ENCODE measurements at places on chromosomes 7 and 10.
A peak's percentile ranks its signal among the peaks of the same experiment; 100 is the strongest.

- no peak for DNase-seq
Observed at GRCh38 chr10:84077768-84078167, 61.5 kb upstream of the GHITM start.

- no peak for DNase-seq
Observed at GRCh38 chr10:24415455-24416125, 206.7 kb downstream of the KIAA1217 start.

DNA sequence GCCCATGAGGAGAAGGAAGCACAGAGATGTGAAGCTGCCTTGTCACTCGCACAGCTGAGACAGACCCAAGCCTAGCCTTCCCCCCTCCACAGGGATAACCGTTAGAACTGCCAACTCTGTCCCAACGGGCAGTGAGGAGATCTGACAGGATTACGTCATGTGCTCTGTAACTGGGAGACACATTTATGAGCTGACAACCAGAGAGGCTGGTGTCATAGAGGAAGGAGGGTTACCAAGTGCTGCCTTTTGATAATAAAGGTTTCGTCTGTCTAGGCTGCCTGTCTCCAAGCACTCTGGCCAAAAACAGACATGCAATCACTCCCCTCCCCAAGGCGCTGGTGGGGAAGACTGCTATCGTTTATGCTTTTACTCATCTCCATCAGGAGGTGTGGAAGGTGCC, 165.9 kb downstream of the PLXNA4 start:
- DNase-seq: no peak

GRCh38 chr10:103816431-103816830, 38.9 kb downstream of the SH3PXD2A start:
- no peak for DNase-seq

DNA sequence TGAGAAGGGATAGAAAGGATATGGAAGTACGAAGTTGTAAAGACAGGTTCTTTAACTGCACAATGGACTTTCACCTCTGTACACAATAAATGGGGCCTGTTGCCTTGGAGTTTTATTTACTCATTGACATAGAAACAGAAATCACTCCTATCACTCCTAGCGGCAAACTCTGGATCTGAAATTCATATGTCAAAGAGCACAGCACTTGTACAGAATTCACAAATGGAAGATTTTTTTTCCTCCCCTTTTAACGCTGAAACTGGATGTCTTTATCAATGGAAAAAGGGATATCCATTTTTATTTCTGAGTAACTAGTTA, 18.2 kb downstream of the NT5C3A start:
- no peak for DNase-seq

- DNase-seq: no peak
Observed at GRCh38 chr10:30562787-30563186, 66.8 kb downstream of the LYZL2 start.

DNA sequence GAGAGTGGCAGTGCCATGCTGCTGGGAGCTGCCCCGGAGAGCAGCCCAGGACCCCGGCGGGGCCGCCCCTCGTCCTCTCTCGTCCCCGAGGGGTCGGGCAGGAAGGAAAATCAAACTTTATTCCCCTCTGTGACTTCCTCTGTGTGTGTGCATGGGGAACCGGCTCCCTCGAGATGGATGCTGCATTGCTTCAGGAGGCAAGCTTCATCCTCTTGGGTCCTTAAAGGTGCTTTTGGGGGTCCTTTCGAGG, 726 bp downstream of the MCU start:
- DNase-seq: no peak

- no peak for DNase-seq
Observed at GRCh38 chr7:49805371-49806007, 32.1 kb downstream of the VWC2 start.

GRCh38 chr10:114353383-114353782, 50.9 kb downstream of the AFAP1L2 start:
- no peak for DNase-seq

DNA sequence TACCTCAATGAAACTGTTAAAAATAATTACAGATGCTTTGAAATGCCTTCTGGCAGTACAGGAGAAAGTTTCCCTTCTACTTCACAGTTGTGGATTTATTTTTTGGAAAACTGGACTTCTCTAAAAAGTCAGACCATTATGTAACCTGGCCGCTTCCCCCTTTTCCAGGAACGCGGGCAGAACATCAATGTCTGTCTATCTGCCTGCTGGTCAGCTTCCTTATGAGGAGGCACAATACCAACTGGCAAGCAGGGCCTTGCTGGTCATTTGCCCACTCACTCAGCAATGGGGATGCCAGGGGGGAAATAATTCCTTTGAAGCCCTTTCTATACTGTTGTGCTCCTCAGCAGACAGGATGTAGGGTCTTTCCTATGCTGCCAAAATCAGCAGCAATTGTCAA, 22.5 kb upstream of the ADRB1 start:
- no peak for DNase-seq

GRCh38 chr7:17640730-17641377, 299.4 kb downstream of the SNX13 start:
- no peak for DNase-seq

DNA sequence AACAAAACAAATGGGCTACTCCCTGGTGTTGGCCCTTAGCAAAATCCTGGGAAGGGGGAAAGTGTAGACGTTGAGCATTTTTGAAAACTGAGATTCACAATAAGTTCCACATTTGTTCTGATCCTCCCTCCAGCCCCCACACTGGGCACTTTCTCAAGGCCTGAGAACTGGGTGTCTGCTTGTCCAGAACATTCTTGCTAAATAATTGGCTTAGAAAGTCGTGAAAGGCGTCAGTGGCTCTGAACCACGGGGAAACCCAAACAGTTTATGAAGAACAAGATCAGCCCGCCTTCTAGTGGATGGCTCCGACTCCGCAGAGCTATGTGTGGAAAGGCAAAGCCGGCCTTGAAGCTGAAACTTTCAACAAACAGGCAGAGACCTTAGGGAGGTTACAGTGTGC, 370.1 kb downstream of the PRPF18 start:
- no peak for DNase-seq

DNA sequence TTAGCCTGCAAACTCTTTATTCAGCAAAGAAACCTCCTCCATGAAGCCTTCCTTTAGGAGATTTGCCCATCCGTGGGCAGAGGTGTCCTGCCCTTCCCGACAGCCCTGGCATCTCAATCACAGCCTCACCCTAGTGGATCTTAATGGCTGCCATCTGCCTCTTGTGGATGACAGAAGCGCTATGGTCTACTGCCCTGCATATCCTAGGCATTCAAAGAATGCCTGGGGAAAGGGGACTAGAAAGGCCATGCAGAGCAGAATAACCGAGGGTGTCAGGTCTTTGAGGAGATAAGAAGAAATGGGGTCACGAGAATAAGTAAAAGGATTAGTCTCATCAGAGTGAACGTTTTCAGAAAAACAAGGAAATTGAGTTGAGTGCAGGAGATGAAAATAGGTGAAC, 57.7 kb upstream of the SPOCK2 start:
- DNase-seq: no peak

- DNase-seq: no peak
Observed at GRCh38 chr7:1113548-1113885, 25.6 kb downstream of the GPER1 start.

- DNase-seq: no peak
Observed at GRCh38 chr7:95886501-95887090, 114.2 kb downstream of the DYNC1I1 start.

DNA sequence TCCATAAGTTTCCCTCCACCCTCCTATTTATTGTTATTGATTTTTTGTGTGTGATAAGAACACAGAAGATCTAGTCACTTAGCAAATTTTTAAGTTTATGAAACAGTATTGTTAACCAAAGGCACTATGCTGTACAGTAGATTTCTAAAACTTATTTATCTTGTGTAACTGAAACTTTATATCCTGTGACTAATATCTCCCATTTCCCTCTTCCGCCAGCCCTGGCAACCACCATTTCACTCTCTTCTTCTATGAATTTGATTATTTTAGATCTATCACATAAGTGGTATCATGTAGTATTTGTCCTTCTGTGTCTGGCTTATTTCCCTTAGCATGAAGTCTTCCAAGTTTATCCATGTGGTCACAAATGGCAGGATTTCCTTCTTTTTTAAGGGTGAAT, 144.3 kb upstream of the INHBA start:
- no peak for DNase-seq

GRCh38 chr7:363626-364025, 73.7 kb downstream of the FOXL3 start:
- DNase-seq: no peak

GRCh38 chr7:149071641-149072437, 18.7 kb downstream of the ZNF786 start:
- peak; percentile 37 for DNase-seq

GRCh38 chr10:76647301-76647700, 990.3 kb downstream of the KCNMA1 start:
- DNase-seq: no peak

- DNase-seq: no peak
Observed at GRCh38 chr7:668139-668931, 58.2 kb upstream of the DNAAF5 start.

GRCh38 chr10:31075434-31075833, 43.8 kb upstream of the ZNF438 start:
- DNase-seq: no peak

GRCh38 chr7:28718055-28718481, 240.1 kb downstream of the TRIL start:
- no peak for DNase-seq

DNA sequence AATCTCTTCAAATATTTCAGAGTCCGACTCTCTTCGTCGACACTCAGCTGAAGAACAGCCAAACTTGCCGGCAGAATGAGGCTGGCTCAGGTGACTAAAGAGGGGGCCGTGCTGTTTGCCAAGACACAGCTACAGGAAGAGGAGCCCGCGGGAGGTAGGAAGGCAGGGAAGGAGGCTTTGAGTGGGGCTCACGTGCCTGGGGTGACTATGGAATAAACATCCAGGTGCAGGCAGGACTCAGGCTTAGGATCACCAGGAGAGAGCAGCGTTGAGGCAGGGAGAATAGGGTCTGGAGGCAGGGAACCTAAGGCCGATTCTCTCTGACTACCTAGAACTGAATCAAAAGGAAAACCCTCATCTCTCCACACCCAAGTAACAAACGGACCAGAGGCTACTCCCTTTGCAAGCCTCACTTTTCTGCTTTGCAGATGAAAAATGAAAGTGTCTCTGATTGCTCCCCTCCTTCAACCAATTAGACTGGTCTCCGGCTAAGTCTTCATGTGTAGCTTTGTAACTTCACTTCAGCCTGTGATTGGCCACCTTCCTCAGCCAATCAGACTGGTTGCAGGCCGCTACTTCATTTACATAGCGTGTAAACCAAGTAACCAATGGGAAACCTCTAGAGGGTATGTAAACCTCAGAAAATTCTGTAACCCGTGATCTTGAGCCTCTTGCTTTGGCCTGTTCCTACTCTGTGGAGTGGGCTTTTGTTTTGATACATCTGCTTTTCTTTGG, 19.7 kb upstream of the BNIP3 start:
- no peak for DNase-seq

DNA sequence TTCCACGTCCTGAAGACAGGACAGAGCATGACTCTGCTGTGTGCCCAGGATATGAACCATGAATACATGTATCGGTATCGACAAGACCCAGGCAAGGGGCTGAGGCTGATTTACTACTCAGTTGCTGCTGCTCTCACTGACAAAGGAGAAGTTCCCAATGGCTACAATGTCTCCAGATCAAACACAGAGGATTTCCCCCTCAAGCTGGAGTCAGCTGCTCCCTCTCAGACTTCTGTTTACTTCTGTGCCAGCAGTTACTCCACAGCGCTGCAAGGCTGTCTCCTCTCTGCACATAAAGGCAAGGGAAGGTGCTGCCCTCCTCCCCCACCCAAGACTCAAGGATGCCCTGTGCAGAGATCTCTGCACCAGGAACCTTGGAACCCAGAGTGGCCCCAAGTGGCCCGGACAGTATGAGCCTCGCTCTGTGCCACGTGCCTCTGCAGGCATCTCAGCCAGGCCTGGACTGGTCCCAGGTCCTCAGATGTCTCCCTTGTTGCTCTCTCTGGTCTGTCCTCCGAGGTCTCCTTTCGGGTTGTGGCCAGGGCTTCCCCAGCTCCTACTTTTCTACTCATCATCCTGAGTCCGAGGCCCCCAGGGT, 230.3 kb upstream of the PRSS58 start:
- no peak for DNase-seq

- DNase-seq: no peak
Observed at GRCh38 chr10:68047554-68048327, 27.3 kb downstream of the HERC4 start.

- DNase-seq: no peak
Observed at GRCh38 chr7:85094046-85094725, 92.7 kb downstream of the SEMA3D start.

DNA sequence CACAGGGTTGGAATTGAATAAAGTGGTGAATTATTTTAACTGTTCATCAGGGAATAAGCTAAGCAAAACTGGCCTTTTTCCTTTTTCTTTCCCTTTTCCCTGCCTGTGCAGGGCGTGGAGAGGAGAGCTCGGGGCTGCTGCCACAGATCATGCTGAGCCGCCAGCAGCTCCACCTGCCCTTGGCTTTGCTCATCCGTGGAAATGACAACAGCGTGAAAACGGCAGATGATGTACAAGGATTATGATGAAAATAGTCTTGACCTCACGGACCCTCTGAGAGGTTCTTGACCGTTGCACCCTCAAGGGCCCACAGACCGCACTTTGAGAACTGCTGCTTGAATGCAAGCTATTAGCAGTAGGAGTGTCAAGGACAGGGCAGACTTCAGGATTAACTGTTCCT, 10.6 kb downstream of the PPP2R2D start:
- no peak for DNase-seq

DNA sequence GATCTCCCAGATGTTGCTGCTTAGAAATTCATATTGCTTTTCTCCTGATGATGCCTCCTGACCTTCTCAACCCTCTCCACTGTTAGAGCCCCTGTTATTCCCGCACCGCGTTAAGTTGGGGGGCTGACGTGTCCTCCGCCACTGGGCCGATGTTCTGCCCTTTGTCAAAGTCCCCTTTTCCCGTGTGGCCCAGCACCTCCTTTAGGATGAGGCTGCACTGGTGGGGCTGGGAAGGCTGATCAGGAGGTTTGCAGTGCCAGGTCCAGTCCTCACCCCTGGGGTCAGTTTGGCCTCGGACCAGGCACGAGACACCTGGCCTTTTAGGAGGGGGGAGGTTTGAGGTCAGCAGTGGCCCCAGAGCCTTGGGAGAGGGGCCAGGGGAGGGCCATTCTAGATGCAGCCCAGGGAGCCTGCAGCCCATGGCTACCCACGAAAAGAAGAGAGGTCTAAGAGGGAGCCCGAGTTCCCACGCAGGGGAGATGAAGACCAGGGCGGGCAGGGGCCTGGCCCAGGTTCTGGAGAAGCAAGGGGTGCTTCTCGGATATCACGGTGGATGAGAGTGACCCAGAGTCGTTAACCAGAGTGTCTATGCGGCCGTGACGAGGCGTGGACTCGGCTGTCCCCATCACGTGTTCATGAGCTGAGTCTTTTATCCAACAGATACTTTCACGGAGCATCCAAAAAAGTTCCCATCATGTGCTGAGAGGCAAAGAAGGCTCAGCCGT, 150.4 kb downstream of the DNAJB6 start:
- no peak for DNase-seq

DNA sequence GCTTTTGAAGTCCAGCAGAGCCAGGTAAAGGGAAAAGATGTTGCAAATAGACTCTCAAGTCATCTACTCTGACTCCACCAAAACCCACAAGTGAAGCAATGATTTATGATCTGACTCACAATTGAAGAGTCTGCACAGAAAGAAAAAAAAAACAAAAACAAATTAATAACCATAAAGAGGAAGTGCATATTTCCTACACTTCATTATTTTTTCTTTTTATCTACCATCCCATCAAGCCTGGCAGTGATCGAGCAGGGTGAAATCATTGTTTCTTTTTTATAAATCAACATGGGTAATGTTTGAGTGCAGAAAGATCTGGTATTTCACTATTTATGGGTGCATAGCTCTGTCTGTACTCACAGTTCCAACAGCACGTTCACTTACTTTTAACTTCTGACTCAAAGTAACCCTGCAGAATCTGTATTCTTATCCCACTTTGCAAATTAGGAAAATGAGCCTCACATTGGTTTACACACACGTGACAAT, 829.0 kb downstream of the TNS3 start:
- no peak for DNase-seq
